Cerebellar nuclear complex (tissue), 1 donor: ENCODE measurements at places on chromosomes 16 and 17.

- DNase-seq, result no peak
Measured at GRCh38 chr16:27421961-27422740, 20.2 kb downstream of the IL21R start.

DNA sequence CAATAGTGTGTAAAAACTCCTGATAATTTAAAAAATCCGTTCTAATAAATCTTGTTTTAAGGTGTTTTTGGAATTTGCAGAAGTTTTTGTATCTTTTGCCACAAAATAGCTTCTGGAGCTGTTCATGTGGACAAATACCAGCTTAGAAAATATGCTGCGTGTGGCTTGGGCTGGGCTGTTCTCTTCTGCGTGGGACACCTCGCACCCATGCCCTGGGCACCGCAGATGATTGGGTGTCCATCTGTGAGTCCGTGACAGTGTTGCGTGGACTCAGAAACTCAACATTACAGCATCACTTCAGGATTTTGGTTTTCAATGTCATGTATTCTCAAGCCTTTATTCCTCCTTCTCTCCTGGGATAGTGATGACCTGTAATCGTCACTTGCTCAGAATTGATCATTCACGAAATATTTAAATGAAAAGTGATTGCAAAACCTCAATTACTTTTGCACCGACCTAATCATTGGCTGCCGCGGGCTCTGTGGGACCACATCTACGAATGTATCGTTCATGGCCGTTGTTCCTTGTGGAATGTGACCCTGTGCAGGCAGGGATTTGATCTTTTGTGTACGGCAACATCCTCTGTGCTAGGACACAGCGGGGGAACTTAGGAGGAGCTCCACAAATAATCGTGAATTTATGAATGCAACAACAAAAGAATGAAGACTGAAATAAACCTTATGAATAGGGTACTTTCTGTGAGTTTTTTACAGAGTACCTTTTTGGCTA is 210.3 kb upstream of the FOXF1 start:
- no peak for DNase-seq

GRCh38 chr17:68057531-68057952 is 22.0 kb downstream of the KPNA2 start:
- DNase-seq, result no peak

DNA sequence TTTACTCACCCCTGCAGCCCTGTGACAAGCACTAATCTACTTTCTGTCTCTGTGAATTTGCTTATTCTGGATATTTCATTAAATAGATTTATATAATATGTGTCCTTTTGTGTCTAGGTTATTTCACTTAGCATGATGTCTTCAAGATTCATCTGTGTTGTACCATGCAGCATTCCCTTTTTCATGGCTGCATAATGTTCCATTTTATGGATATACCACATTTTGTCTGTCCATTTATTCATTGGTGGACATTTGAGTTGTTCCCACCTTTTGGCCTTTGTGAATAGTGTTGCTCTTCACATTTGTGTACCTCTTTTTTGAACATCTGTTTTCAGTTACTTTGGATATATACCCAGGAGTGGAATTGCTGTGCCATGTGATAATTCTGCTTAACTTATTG is 110.3 kb downstream of the ELAC2 start:
- DNase-seq, result no peak

GRCh38 chr16:49127103-49127502 is 154.5 kb downstream of the CBLN1 start:
- no peak for DNase-seq

DNA sequence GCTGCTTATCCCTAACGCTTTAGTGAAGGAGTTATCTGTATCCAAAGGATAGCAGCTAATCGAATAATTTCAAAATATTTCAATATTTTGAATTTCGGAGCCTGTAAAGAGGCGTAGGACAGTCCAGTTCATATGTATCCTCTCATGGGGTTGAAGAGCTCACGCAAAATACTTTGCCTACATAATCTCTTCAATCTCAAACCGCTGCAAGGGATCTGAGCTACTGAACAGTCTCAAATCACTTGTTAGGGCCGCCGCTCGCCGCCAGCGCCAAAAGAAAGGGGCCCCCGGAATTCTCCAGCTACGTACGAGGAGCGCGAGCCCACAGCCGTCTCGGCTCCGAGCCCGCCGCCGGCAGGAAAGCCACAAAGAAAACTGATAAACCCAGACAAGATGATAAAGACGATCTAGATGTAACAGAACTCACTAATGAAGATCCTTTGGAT is 601 bp upstream of the RFWD3 start:
- no peak for DNase-seq

- DNase-seq, result no peak
Measured at GRCh38 chr16:54879681-54880080, 51.0 kb upstream of the IRX5 start.

DNA sequence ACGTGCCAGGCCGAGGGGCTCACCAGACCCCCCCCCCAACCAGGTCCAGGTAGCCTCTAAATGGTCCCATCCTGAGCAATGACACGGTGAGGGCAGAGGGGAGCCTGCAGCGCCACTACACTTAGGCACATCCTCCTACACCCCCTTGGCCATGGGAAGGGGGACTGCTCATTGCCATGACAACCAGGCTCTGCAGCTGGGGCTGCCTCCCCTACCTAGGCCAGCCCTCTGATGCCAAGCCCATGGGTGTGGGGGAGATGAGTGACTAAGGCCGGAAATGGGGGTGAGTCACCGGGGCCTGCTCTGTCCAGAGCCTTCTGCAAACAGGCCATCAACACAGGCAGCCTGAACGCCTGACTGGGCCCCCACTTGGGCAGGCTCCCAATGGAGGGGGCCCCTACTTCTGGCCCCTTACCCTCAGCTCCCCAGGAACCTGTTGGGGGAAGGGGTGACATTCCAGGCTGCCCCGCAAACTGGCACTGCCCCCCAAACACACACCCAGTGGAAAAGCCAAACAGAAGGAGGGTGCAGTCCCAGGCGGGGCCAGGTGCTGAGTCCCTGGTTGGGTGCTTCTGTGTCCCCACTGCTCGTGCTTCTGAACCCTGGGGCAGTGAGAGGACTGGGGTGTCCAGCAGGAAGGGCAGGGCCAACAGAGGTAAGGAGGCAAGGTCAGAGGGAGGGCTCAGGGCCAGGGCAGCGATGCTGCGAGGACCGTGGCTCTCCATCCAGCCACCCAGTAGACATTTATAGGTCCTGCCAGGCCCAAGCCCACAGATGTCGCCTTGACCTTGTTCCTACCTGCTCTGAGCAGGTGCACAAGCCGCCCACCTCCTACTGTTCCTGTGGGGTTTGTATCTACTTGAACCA is 8.2 kb downstream of the PLCD3 start:
- no peak for DNase-seq

DNA sequence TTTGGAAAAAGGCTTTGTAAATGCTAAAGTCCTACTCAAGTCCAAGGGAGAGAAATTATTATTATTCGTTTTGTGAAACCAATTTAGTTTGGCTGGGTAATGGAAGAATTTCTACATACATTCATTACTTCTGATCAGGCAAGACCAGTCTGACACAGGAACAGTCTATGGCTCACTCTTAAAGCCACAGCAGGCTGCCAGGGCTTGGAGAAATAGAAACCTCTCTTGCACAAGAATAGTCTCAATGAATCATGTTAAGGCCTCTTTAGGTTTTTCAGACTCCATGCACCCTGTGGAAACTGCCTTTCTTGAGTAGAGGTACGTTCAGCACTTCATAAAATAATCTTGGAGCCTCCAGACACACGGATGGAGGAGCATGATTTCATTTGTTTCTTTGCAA is 167.7 kb downstream of the IRX3 start:
- no peak for DNase-seq

GRCh38 chr17:53134548-53134947 is 688.2 kb upstream of the KIF2B start:
- no peak for DNase-seq

DNA sequence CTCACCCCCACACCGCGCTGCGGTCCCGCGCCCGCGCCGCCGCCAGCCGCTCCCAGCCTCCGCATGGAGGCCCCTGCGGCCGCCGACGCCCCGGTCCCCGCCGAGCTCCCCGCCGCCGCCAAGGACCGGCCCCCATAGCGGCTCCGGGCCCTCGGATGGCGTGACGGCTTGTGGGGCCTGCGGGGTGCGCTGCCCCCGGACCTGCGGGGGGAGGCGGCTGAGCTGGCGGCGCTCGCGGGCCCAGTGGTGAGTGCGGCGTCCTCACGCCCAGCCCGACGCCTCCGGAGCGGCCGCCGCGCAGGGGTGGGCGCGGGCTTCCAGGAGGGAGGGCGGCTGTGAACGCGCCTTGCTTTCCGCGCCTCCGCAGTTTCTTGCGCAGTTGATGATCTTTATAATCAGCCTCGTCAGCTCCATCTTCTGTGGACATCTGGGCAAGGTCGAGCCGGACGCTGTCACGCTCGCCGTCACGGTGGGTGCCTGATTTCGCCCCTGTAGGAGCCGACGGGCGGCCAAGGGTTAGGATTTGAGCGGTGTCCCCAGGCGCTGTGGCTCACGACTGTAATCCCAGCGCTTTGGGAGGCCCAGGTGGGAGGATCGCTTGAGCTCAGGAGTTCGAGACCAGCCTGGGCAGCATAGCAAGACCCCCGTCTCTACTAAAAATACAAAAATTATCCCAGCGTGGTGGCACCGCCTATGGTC is 46.4 kb downstream of the SLC47A1 start:
- DNase-seq, result no peak

GRCh38 chr17:393806-394717 is 41.5 kb upstream of the RPH3AL start:
- DNase-seq, result no peak

GRCh38 chr17:2798188-2798587 is 1.9 kb downstream of the RAP1GAP2 start:
- no peak for DNase-seq

DNA sequence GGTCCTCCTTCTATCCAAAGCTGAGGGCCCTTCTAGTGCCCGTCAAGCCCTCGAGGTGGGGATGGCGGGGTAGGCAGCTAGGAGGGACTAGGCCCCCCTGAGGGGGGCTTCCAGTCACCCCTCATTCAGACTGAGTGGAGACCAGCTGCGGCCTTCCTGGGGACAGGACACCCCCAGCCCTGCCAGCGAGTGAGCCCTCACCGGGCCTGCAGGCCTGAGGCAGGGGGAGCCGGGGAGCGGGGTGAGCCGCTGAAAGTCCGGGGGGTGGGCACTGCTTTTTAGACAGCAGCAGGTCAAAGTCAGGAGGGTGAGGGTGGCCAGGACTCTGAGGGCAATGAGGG is 8.7 kb upstream of the KREMEN2 start:
- no peak for DNase-seq

DNA sequence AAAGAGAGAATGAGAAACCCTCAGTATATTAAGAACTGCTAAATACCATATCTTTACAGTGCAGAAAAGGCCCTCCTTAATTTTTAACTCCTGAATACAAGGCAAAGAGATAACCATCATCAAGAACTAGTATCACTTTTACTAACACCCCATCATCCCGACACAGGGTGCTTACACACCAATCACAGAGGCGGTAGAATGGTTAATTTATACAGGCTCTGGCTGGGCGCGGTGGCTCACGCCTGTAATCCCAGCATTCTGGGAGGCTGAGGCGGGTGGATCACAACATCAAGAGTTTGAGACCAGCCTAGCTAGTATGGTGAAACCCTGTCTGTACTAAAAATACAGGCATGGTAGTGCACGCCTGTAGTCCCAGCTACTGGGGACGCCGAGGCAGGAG is 4.2 kb downstream of the PSMD12 start:
- DNase-seq, result no peak

GRCh38 chr17:42853597-42853967 is 2.6 kb downstream of the AOC3 start:
- no peak for DNase-seq

GRCh38 chr16:80299416-80299815 is 241.4 kb upstream of the DYNLRB2 start:
- DNase-seq, result no peak

DNA sequence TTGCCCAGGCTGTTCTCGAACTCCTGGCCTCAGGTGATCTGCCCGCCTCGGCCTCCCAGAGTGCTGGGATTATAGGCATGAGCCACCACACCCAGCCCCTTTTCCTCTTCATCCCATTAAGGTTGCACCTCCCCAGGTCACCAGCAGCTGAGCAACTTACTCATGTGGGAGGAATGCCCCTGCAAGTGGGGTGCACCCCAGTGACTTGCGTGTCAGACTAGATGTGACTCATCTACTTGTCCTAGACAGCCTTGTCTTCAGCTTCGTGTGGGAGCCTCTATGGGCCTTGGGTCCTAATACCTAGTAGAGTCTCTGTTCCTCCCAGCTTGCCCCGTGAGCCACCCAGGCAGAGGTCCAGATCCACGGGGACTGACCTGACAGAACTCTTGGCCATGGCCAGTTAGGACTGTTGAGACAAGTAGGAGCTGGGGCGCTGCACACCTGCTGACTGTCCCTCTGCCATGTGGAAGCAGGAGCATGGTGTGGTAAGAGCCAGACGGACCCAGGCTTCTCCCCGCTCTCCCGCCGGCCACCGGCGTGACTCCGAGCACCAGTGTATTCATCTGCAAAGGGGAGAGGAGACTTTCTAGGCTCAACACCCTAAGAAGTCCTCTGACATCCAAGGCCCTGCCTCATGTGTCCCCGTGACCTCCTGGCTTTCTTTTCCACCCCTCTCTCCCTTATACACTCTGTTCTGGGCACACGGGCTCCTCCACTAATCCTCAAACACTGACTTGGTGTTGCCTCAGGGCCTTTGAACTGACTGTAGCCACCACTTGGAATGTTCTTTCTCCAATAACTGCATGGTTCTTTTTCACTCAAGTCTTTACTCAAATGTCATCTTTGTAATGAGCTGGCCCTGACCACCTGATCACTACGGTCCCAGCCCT is 11.6 kb upstream of the CBX4 start:
- no peak for DNase-seq

- DNase-seq, result no peak
Measured at GRCh38 chr17:20200016-20200795, 191.0 kb downstream of the SPECC1 start.

- no peak for DNase-seq
Measured at GRCh38 chr17:47663912-47664623, 14.3 kb downstream of the KPNB1 start.

DNA sequence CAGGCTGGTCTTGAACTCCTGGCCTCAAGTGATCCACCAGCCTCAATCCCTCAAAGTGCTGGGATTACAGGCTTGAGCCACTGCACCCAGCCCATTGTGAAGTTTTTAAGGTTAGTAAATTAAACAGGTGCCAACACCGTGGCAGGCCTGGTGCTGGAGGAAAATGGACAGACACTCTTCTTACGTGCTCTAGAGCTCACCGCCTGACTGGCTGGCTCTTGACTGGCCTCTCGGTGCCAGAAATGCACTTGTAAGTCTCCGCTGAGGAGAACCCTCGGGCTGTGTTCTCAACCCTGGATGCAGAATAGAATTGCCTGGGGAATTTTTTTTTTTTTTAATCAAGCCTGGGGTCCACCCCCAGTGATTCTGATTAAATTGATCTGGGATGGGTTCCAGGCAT is 10.3 kb upstream of the HAS3 start:
- DNase-seq, result no peak

- DNase-seq, result no peak
Measured at GRCh38 chr16:7584561-7584960, 251.9 kb downstream of the RBFOX1 start.
